ENCODE measurements at places on chromosomes 4 and X.
A peak's percentile ranks its signal among the peaks of the same experiment; 100 is the strongest.

DNA sequence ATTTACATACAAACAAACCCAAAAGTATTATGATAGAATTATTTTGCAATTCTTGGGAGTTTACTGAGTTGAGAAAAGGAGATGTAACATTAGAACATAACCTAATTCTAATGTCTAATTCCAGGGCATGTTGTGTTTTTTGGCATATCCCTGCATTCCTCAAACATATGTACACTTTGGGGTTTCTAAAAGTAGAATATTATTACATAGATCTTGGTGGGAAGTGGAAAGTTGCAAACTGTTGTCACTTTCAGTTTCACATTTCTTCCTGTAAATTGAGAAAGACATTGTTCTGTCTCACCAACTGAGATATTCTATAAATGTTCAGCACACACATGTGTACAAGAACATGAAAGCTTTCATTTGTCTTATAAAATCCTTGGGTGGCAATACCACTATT, 24.4 kb upstream of the GBA3 start:
- peak; percentile 46 for DNase-seq

GRCh38 chrX:29587107-29587506, 628.3 kb upstream of the MAGEB2 start:
- no peak for DNase-seq

- DNase-seq = no peak
Observed at GRCh38 chr4:182801636-182802035, 115.5 kb downstream of the DCTD start.

- DNase-seq = no peak
Observed at GRCh38 chr4:13126976-13127910, 356.9 kb downstream of the RAB28 start.

GRCh38 chrX:120111611-120112010, 4.1 kb downstream of the RHOXF1 start:
- DNase-seq = no peak

DNA sequence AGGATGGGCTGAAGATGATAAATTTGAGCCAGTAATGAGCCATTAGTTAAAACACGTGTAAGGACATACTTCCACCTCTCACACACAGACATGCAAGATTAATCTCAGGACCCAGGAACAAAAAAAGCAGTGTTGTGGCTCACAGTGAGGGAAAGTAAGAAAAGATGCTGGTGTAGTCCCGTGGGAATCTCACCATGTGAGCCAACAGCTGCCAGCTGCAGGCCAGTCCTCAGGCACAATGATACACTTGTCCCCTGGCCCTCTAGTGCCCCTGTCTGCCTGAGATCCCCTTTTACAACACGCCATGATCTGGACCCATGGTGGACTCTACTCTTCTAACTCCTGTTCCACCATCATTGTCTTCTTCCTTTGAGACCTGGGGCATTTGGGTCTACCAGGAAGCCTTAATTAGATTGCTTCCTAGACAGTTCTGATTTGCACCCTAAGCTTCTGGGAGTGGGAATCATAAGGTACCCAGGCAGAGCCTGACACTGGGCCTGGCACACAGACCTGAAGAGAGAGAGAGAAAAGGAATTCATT, 194.7 kb downstream of the STIM2 start:
- no peak for DNase-seq

DNA sequence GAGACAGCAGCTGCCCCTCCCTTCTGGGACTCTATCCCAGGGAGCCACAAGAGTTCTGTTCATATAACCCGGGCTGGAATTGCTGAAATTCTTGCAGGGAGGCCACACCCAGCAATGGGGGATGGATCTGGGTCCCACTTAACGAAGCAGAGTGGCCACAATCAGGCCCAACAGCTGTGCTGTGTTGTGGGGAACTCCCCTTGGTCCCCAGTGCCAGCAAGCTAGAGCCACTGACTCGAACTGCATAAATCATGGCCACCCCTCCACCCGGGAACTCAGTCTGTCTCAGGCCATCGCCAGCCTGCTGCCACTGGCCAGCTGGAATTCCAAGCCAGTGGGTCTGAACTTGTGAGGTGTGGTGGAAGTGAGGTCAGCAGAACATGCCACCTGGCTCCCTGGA, 111.1 kb downstream of the KLF8 start:
- no peak for DNase-seq

DNA sequence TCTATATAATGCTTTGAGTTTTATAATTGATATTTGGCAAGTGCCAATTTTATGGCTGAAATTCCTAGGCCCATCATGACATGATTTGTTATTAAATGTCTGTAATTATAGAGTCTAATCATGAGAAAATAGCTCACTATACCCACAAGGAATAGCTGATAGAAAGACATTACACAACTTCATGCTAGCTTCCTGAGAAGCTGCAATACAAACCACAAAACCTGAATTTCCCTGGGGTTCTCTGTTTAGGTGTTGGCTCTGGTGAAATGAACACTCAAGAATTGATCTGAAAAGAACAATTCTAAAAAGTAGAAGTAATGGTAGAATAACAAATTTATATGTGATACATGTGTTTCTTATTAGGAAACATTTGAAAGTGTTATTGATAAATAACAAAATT, 169.6 kb downstream of the GASK1B start:
- DNase-seq = no peak

DNA sequence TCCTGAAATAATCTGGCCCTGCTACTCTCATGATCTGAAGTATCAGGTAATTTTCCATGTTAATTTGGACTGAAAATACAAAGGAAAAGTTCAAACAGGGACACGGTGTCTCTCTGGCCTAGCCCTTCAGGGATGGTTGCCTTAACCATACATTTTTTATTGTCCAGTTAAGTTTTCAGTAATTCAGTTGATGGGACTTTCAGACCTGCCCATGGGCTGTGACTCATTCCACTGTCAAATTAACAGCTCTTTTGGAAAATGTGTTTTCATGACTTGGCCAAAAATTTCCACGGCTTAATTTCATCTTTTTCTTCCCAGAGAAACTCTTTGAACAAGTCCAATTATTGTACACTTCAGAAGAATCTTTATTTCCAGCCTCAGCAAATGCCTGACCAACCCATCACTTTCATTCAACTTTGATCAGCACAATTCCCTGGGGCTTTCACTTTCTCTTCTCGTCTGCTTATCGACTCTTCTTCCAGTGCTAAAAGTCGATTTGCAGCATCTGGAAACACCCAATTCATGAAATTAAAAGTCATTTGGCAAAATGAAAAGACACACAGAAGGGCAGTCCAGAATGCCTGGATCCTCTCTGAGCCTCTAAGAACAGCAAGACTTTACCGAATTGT, 293.9 kb downstream of the RAB28 start:
- DNase-seq = no peak

DNA sequence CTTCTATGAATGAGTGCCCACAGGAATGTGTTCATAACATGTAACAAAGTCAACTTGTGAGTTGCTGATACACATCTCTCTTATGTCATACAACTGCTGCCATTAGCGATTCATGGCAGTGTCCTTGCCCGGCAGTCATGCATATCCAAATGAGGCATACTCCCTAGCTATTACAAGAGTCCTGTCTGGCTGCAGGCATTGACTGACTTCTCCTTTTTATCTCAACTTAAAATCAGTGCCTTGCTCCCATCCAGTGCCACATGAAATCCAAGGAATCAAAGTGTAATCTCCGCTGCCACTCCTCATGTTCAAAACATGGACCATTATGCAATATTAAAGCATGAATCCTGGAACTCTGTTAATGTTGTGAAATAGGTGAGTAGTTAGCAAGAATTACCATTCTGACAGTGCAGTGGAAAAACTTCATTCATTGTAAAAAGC, 348.9 kb upstream of the FTHL17 start:
- no peak for DNase-seq

GRCh38 chrX:13341491-13342101, 21.7 kb upstream of the ATXN3L start:
- DNase-seq = no peak

DNA sequence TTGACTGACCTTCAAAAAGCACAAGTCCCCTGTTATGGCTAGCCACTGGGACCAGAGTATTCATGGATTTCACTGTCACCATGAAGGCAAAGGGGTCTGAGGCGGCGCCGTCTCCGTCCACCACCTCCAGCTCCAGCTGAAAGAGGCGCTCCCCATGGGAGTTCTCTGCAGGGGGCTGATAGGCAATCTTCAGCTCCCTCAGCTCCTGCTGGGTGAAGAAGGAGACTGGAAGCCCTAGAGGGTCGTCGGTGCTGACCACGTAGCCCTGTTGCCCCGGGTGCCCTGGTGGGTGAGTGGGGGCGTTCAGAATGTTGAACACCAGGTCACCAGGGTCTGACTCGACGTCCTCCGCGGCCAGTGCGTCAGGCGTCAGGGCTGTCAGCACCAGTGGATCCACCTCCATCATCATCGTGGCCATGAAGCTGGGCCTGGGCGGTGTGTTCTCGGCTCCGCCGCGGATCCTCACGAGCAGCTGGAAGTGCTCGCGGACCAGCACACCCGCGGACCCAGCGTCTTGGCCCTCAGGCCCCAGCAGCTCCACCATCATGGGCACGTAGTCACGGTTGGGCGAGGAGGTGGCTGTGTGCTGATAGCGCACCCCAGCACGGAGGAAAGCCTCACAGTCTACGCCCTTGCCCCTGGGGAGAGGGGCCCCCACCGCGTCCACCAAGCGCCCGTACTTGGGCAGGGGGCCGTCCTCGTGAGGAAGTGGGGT, 987 bp downstream of the FREM3 start:
- no peak for DNase-seq

DNA sequence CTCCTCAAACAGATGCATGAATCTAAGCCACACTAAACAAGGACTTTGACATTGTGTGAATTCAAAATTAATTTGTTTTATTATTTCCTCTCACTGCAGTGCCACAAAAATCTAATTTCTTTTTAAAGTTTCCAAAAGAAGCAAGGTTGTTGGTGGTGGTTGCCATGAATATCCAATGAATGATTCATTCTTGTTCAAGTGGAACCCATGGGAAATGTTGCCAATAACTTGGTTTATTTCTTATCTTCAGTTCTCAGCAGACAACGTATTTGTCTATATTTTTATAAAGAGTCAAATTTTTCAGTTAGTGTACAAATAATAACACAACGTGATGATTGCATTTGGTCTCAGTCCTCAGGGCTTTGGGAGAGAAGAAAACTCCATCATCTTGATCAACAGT, 309.4 kb upstream of the NOCT start:
- no peak for DNase-seq

GRCh38 chr4:168516841-168517240, 20.0 kb downstream of the PALLD start:
- DNase-seq = no peak

DNA sequence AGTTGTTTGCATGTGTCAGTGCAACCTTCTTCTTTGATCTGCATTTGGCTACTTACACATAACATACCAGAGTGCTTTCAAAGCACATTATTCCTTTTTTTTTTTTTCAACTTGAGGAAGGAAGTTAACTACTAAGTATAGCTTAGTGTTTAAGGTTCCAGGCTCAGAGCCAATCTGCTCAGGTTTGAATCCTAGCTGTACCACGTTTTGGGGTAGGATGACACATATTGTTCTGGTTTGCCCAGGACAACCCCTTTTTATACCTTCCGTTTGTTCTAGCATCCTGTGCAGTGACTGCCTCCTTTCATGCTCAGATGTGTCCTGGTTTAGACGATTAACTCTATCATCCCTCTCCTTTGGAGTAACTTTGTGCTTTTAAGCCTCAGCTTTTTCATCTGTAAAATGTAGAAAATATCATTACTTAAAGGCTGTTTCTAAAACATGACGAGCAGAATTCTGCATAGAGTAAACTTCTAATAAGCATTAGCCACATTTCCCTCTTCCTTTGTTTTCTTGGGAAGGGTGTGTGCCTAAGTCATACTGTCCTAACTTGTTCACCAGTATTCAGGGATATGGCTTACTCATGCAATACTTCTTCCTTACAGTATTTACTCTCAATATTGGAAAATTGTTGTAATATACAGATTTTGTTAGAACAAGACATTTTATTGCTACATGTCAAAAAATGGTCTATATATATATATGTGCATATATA, 281.3 kb downstream of the C4orf33 start:
- DNase-seq = no peak

GRCh38 chr4:127574643-127575042, 58.1 kb upstream of the INTU start:
- DNase-seq = no peak

DNA sequence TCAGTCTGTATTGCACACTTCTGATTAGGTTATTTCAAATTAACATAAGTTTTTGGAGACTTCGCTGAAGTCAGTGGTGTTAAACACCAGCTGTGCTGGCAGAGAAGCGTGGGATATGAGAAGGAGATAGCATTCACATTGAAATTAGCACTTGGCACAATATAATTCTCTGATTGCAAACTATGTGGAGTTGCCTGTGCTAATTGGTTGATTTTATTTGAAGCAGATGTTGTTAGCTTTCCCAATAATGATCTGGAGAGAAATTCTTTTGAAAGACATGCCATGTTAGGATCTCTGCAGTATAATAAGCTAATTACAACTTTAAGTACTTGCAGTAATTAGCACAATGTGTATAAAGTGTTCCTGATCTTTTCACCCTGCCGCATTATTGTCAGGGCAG, 367.4 kb upstream of the ARX start:
- no peak for DNase-seq

- no peak for DNase-seq
Observed at GRCh38 chr4:75699299-75699698, 25.1 kb upstream of the USO1 start.

DNA sequence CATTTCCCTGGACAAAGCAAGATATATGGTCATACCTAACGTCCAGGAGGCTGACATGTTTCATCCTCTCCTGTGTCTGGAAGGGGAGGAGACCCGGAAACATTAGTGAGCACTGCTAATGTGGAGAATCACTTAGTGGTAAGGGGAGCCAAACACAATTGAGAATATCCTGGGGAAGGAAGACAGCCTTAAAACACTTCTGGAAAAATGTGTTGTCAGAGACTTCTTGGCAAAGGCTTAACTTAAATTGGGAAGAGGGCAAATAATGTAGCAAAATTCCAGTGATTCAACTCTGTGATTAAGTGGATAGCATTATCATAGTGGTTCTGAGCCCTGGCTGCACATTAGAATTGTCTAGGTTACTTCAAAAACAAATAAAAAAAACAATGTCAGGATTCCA, 39.5 kb downstream of the SPARCL1 start:
- DNase-seq = no peak

DNA sequence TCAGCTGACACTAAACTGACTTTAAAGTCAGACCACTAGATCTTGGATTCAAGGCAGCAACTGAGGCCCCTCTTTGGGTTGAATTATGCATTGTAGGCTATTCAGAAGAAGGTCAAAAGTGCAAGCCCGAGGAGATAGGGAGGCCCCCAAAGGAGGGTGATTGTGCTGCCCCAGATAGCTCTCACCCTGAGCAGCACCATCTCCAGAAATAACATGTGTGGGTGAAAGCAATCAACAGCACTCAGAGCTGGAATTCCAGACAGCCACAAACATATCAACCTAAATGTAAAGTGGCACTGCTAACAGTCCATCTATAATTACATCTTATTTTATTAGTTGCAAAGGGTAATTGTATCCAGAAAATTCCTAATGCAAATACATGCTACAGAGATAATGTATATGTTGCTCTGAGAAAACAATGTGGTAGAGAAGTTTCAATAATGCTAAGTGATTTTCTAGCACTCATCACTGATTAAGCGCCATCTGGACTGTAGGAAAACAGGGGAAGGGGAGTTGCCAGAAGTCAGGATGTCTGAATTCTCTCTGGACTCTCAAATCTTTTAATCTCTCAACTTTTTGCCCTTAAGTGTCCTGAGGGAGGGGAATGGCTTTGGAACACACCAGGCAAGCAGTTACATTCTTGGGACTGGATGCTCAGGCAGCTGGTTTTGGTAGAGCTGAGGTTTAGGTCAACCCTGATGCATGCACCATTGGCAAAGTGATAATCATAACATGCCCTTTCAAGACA, 61.8 kb upstream of the SFRP2 start:
- DNase-seq = no peak

- DNase-seq = no peak
Observed at GRCh38 chrX:13168269-13168668, 123.8 kb upstream of the FAM9C start.

All from BJ (cell line).